ENCODE measurements at places on chromosomes 2 and 18.

DNA sequence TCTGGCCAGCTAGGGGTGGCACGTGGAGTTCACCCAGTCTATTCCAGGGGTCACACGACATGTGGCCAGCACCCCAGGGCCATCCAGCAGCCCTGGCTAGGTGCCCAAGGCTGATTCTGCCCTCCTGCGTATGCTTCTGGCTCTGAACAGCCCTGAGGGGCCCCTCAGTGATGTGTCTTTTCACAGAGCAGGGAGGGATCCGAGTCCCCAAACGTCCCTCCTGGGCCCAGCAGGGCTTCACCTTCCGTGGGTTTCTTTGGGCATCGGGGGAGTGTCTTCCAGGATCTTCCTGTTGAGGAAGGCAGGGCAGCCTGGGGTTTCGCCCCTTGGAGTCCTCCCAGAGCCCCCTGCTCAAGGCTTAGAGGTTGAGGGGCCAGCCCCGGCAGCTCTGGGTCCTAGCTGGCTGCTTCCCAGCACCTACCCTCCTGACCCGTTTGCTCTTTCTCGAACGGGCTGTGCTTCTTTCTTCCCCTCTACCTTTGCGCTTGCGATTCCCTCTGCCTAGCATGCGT is 165.9 kb downstream of the DYSF start:
- no peak for DNase-seq

DNA sequence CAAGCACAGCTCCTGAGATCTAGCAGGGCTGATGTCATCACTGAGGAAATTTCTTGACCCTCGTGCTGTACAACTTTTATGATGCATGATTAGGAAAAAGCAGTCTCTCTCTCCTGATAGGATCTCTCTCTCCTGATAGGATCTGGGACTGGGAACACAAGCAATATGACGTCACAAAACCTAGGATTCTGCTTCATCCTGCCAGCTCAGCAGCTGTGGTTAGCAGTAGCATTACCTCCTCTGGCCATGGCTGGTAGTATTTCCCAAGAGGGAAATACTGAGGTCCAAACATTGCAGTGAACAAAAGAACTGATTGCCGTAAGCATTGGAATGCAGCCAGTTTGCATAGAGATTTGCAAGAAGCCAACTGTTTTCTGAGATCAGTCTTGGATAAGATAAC is 521.2 kb upstream of the POU3F3 start:
- no peak for DNase-seq

DNA sequence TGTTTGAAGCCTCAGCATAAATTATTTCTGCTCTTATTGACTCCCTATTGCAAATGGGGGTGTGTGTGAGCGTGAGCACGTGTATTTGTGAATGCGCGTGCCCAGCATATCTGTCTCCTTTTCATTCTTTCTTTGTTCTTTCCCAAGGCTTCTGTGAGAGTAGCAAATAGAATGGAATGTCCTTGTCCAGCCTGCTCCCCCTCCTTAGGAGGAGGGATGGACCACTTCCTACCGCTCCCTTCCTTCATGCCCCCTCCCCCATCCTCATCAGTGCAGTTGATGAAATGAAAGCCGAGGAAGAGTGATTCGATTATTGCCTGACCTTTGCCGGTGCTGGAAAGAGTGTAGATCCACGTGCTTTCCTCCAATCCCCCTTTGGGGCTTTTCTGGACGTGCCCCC is 102.0 kb downstream of the CPO start:
- no peak for DNase-seq

GRCh38 chr2:23859983-23860382 is 66.9 kb downstream of the ATAD2B start:
- peak; percentile 7 for DNase-seq

DNA sequence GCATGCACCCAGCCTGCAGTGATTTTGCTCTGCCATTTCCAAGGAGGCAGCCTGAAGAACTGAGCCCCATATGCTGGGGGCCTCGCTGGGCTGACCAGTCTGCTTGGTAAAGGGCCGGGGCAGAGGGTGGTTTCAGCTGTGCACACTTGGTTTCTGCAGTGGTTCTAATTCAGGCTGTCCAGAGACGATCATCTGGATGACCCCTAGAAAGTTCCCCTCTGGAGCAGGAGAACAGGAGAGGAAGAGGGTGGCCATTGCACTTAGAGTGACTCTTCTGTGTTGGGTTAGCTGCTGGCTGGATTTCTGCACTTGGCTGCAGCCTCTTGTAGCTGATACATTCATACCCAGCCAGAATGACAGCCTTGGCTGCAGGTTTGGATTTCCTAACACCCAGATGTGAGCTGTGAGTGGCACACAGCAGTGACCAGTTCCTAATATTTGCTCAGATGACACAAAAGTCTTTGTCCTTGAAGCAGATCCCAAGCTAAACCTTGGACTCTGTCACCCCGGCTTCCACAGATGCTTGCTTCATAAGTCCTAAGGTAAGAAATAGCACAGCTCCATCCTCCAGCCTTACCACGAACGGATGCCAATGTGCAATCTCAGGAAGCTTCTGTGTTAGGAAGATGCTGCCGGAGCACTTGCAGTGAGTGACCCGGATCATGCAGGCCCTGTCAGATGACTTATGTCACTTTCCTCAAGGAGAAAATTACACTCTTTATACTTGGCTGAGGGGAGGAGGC is 105.6 kb downstream of the HNRNPLL start:
- DNase-seq: no peak

- no peak for DNase-seq
Observed at GRCh38 chr2:217654168-217654567, 348.6 kb downstream of the TNS1 start.

GRCh38 chr18:43148231-43148630 is 32.7 kb upstream of the RIT2 start:
- no peak for DNase-seq

GRCh38 chr2:160141912-160142311 is 58.2 kb downstream of the ITGB6 start:
- no peak for DNase-seq

DNA sequence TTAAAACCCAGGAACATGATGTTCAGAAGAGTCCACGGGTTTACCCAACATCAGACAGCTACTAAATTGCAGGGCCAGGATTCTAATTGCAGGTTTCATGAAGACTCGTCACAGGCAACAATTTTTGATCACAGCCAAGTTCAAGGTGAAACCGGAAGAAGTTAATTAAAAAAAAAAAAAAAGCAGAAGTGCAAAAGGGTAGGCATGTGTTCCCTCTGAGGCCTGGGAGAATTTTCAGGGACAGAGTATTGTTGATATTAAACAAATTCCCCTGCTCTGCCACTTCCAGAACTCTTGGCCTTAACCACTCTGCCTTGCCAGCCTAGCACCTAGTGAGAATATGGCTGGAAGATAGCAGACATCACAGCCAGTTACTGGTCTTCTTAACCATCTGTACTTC is 99.4 kb upstream of the TRIB2 start:
- DNase-seq: no peak

GRCh38 chr2:23757686-23758433 is 169.1 kb downstream of the ATAD2B start:
- DNase-seq: no peak

GRCh38 chr18:58257461-58257860 is 213.4 kb downstream of the NEDD4L start:
- DNase-seq: no peak

- no peak for DNase-seq
Observed at GRCh38 chr18:73318739-73319479, 451.1 kb upstream of the NETO1 start.

GRCh38 chr2:106530866-106531265 is 43.7 kb downstream of the CD8B2 start:
- DNase-seq: no peak

DNA sequence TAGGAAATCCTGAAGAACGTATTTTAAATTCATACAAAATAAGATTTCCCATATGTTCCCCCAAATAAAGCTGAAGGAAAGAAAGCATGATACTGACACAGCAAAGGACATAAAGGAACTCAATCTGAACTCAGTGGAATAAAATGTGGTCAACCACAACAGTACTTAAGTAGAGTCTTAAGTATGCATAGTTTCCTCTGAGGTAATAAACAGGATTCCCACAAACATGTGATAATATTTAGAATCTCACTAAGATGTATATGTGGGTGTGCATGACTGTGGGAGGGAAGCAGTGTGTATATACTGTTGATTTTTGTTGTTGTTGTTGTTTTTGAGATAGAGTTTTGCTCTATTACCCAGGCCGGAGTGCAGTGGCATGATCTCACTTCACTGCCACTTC is 69.3 kb downstream of the NOL10 start:
- DNase-seq: peak; percentile 59

- DNase-seq: no peak
Observed at GRCh38 chr2:102042196-102043081, 50.7 kb downstream of the IL1R2 start.

DNA sequence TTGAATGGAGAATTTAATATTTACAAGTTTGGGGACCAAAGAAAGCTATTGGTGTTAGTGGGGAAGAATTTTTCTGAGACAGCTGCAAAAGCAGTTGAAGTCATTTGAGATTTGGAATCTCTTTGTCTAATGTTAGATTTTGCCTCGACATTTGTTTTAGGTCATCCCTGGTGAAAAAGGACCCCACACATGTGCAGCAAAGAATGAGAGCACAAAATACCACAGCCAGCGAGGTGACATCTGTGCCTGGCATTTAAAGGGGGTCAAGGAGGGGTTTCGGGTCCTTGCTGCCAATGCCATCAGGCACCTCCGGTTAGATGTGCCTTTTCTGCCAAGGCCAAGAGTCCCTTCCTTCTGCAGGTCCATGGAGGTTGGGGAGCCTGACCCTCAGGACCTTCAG is 173.3 kb downstream of the TRIB2 start:
- no peak for DNase-seq

GRCh38 chr2:235855011-235855410 is 313.2 kb downstream of the GBX2 start:
- DNase-seq: no peak

- DNase-seq: no peak
Observed at GRCh38 chr18:49169037-49169521, 218.3 kb upstream of the SMAD7 start.

- DNase-seq: no peak
Observed at GRCh38 chr2:48316753-48317750, 212.9 kb upstream of the STON1 start.
